Aorta (tissue), 5 donors: ENCODE measurements at places on chromosomes 11 and 22.

DNA sequence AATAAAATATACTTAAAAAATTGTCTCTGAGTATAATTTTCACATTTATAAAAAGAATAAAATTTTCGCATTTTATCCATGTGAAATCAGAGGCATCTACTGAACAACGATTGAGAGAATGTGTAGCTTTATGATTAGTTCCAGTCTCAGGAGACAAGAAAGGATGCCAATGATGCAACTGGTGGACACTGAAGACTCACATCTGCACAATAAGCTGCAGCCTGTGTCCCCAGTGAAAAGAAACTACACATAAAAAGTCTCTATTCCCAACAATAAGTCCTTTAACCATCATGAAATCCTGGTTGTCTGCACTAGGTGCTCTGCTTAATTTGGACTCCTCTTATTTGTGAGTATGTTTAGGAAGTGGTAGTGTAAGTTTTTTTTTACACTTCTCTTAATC, 22.0 kb downstream of the OR5AS1 start:
- no peak for DNase-seq

- no peak for DNase-seq
Observed at GRCh38 chr22:39943953-39944872, 16.0 kb upstream of the TMA7B start.

DNA sequence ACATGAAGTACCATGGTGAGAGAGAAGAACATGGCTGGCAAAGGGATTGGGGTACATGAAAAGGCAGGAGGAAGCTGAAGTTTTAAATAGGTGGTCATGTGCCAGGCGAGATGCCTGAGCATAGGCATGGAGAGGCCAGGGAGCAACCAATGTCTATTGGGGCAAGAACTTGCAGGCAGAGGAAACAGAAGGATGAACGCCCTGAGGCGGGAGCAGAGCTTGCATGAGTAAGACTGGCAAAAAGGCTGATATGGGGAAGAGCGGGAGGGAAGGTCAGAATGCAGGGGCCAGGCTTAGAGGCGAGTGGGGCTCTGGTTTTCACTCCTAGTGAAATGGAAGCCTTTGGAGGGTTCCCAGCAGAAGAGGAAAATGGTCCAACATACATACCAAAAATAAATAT, 52.5 kb upstream of the VSTM5 start:
- no peak for DNase-seq

DNA sequence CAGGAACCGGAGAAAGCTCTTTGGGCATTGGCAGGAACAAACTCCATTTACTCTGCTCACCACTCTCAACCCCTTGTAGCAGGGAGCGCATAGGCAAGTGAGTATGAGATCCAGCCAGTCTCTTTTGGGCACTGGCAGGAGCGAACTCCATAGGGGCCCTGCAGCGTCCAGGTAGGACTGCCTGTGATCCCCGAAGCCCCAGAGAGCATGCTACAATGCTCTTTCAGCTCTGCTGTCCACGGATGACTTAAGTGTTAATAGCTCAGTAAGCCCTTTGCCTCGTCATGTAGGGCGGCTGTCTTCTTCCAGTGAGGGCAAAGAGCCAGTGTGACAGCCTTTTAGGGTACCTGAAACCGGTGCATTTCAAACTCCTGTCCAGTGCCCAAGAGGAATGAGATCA, 1525.6 kb upstream of the RAG2 start:
- DNase-seq = no peak

DNA sequence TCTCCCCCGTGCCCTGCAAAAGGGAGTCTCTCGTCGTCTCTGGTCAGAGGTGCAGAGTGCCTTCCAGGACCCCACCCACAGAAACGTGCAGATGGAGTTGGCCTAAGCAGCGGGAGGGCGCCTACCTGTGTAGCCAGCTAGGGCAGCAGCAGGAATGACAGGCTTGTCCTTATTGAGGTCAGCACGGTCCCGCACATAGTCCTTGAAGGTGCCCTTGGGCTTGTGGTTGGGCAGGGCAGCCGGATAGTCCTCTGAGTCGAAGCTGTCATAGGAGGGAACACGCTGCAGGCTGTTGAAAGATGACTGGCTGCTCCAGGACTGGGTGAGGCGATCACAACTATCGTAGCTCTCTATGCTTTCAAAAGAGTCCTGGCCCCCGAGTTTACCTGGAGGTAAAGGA, 107.3 kb downstream of the ETS1 start:
- no peak for DNase-seq

DNA sequence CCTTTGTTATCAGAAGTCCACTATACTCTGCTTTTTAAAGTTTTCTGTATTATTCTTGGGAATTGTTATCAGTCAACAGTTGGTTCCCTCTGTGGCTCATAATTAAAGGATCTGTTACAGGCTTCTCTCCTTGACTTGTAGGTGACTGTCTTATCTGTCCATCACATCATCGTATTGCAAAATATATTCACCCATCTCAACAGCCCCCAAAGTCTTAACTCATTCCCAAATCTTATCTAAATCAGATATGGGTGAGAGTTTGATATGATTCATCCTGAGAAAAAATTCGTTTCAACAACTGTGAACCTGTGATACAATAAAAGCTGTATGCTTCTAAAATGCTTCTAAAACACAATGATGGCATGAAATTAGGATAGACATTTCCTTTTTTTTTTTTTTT, 1245.6 kb upstream of the RAG2 start:
- no peak for DNase-seq

DNA sequence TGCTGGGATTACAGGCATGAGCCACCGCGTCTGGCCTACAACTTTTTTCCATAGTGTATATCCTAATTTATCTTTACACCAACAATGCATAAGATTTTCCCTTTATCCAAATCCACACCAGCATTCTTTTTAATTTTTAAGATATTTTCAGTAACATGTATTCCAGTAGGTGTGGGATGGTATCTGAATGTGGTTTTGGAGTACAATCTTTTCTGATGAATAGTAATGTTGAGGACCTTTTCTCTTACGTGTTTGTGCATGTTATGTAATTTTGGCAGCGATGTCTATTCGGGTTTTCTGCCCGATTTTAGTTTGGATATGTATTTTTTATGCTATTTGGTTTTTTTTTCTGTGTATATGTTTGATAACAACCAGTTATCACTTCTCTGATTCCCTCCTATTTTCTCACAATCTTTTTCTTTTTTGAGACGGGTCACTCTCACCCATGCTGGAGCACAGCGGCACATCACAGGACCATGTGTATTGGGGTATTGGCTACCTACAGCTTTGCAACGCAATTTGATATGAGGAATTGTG, 114.6 kb upstream of the GRK3 start:
- no peak for DNase-seq

GRCh38 chr11:134026655-134027343, 42.1 kb upstream of the JAM3 start:
- no peak for DNase-seq

DNA sequence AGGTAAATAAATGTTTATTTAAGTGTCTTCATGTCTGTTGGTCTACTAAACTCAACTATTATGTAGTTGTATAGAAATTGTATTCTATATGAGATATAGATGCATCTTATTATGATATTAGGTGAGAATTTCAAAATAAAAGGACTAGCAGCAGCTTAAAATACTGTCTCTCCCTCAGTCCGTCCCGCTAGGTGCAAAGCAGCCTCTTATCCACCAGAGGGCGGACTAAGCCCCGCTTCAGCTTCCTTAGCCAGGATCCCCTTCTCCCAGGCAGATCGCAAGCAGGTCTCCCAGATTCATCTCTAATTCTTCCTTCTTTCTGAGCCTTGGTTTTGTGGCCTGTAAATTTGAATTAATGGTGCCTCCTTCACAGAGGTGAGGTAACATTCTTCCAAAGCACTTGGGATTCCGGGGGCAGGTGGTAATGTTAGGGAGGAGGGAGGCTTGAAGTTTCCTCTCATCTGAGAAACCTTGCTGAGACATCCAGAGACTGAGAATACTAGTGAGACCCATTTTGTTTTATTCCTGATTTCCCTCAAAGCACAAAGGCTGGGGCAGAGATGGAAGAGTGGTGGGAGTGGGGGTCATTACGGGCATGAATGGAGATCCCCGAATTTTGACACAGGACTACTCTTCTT, 13.5 kb upstream of the INSC start:
- peak; percentile 77 for DNase-seq

- no peak for DNase-seq
Observed at GRCh38 chr22:23274146-23274526, 93.8 kb downstream of the BCR start.

- DNase-seq = peak; percentile 90
Observed at GRCh38 chr11:1153951-1154493, 3.7 kb upstream of the MUC5AC start.

DNA sequence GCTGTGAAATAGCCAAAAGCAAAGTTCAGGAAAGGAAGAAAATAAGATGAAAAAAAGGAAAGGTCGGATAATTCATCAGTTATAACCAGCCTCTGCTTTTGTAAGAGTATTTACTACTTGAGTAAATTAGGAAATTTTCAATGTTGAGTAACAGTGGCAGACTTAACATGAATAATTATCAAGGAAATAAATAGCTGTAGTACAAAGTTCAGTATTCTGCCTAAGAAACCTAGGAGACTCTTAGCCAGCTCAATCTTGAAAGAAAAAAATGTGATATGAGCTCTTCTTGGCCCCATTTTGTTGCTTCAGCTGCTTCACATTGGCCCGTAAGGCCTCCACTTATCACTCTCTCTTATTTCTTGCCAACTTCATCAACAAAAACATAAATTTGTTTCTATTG, 17.0 kb upstream of the DNAJB7 start:
- DNase-seq = no peak

- no peak for DNase-seq
Observed at GRCh38 chr11:61048368-61049062, 53.8 kb upstream of the CD5 start.

GRCh38 chr11:119416606-119417580, 6.1 kb downstream of the THY1 start:
- DNase-seq = peak; percentile 72

DNA sequence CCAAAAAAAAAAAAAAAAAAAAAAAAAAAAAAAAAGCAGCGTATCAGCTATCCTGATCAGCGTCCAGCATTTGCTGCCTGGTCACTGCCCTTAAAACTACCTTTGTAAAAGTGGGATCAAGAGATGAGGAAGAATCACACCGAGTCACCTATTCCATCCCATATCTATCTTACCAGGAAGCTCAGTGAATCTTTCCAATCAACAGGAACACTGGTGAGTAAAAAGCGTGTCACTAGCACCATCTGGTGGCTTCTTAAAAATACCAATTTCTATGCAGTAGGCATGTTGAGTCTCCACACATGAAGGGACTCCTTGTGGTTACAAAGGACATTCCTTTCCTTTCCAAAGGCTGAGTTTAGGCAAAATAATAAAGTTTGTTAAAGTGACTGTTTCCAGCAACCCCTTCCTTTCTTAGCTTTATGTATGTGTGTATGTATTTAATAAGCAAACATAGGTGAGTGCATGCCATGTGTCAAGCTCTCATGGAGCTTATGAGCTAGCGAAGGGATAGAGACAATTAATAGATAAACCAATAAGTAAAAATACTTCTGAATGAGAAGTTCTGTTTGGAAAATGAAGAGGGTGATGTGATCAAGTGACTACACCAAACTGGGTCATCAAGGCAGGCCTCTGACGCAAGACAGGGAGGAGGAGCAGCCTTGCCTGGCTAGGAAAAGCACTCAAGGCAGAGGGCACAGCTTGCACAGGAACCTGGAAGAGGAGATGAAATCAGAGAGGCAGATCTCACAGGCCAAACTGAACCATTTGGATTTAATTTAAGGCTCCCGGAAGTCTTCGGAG, 13.9 kb upstream of the TP53AIP1 start:
- DNase-seq = no peak

- no peak for DNase-seq
Observed at GRCh38 chr22:31923747-31924146, 20.6 kb upstream of the YWHAH start.

GRCh38 chr11:110587129-110587528, 125.1 kb downstream of the ARHGAP20 start:
- no peak for DNase-seq

DNA sequence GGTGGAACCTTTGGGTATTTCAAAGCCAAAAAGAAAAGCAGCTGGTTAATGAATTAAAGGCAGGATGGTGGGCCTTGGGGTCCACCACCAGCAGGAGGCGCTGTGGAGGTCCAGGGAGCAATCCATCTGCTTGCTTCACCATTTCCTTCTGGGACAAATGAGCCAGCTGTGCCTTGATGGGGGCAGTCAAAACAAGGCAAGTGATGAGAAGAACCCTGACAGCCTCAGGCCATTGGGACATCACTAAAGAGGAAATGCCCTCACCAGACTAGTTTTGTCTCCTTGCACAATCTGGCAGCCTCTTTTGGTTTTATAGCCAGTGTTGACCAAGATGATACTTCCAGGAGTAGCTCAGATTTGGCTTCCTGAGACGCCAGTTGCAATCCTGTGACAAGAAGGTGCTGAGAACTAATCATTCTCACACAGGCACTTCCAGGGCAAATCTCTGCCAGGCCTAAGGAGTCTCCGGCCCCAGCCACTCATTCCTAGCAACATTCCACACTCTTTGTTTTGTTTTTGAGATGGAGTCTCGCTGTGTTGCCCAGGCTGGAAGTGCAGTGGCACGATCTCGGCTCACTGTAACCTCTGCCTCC, 38.2 kb upstream of the WEE1 start:
- DNase-seq = peak; percentile 85

- DNase-seq = no peak
Observed at GRCh38 chr22:42892571-42893316, 35.7 kb upstream of the ARFGAP3 start.

DNA sequence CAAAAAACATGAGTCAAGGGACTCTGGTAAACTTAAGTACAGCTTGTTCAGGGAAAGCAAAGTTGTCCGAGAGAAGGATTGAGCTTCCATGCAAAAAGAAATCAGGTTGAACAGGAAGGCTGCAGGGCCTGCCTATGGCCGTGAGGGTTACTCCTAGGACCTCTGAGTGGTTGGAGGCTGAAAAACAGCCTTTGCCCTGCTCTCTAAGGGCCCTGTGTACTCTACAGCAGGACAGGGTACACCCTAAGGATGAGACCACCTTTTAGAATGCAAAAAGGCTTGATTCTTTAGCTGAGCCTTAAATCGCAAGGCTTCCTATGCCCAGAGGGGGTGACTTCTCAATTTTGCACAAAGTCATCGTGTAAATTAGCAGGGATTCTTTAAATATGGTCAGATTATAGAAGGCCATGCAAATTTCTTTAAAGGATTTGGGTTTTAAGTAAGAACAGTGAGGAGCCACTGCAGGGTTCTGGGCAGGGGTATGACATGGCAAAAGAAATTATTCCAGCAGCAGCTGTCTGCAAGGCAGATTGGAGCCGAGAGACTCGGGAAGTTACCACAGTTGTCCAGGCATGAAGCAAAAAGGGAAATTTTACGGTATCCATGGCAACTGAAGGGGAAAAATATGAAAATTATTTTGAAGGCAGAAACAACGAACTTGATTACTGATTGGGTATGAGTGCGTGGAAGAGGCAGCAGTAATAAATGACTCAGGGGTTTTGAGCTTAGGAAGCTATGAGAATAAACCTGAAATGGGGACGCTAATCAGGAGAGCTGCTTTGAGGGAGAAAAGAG, 91.8 kb downstream of the FAM76B start:
- DNase-seq = peak; percentile 48

DNA sequence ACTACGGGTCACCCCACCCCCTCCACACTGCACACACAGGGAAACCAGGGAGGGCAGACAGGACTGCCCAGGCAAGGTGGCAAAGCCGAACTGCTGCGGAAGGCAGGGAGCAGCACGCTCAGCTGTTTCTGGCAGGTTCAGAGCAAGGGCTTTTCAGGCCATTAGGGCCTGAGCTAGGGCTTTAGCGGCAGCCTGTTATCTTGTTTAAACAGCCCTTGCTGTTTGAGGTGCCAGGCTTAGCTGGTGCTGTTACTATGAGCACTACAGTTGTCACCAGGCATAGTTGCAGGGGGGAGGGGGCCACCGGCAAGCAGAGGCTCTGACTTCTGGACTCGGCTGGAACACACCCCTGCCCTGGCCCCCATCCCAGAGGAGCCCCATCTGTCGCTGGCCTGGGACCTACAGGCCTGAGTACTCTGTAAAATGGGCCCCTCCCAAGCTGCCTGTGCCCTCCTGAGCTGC, 34.9 kb downstream of the RSPH14 start:
- no peak for DNase-seq
